RKO (cell line): ENCODE measurements at places on chromosomes 5 and 9.

- no peak for DNase-seq
Observed at GRCh38 chr5:176883700-176884570, 15.2 kb downstream of the HK3 start.

GRCh38 chr5:163432544-163432943, 4.9 kb upstream of the CCNG1 start:
- no peak for DNase-seq

DNA sequence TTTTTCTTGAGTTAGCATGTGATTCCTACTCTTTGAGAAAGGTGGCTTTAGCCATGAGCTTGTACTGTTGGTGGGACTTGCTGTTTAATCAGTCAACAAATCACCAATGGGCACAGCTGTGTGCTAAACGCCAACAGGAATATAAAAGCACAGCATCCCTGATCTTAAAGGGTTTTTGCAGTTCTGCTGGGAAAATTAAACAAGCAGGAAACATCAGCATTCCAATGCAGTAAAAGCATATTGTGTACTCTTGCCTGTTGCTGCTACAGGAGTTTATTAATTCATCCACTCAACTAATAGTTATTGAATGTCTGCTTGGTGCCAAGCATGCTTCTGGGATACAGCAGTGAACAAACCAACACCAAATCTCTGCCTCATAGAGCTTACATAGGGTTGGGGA, 27.4 kb upstream of the F2RL1 start:
- DNase-seq, result no peak

DNA sequence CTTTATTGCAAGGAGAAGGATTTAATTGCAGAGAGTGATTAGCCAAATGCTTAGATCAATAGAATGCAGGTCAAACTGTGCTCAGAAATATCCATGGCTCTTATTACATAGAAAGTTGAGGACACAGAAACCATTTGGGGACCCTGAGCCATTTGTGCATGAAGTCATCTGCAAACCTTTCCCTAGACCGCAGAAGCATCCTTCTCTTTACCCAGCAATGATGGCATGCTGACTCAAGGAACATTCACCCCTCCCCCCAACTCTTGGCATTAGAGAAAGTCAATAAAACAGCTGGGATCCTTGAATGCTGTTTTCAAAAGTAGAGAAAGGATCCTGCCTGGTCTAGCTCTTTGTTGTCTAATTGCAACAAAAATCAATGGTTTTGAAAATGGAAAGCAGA, 73.5 kb downstream of the PPP2R2B start:
- peak; percentile 1 for DNase-seq

DNA sequence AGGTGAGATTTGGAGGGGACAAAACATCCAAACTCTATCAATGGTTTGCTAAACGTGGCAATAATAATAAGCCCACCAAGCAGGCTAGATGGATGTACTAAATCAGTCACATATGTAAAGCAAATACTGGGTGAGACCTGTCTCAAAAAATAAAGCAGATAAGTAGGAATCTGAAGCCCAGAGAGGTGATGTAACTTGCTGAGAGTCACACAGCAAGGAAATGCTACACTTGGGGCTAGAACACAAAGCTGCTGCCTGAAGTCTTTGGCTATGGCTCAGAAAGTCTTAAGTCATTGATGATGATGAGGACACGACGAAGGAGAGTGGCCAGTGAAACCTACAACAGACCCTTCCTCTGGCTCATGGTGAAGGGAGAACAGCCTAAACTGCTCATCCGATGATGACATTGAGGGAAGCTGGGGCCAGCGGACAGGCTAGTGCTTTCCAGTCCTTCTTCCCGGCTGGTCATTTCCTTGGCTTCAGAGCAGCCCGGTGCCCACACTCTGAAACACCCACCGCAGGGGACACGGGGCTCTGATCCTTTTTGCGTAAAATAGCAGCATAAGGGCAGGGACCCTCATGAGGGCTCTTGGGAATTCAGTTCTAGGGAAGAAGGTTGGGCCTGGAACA, 14.1 kb downstream of the DUSP1 start:
- DNase-seq, result no peak

- no peak for DNase-seq
Observed at GRCh38 chr5:148834689-148835088, 8.3 kb downstream of the ADRB2 start.
